M059J (cell line): ENCODE measurements at places on chromosomes 3 and 15.

DNA sequence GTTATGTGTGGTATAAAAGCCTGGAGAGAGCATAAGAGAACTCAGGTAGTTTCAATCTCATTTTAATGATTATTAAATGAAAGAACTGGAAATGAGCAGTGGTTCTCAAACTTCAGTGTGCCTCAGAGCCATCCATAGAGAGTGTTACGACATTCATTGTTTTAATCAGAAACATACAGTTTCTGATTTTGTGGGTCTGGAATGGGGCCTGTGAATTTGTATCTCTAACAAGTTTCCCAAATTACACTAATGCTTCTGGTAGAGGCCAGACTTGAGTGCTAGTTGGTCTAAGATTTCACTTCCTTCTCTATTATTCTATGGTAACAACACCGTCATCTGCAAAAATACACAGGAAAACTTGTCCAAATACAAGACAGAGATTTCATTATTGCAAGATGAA is 292.0 kb upstream of the NECTIN3 start:
- DNase-seq, result no peak

DNA sequence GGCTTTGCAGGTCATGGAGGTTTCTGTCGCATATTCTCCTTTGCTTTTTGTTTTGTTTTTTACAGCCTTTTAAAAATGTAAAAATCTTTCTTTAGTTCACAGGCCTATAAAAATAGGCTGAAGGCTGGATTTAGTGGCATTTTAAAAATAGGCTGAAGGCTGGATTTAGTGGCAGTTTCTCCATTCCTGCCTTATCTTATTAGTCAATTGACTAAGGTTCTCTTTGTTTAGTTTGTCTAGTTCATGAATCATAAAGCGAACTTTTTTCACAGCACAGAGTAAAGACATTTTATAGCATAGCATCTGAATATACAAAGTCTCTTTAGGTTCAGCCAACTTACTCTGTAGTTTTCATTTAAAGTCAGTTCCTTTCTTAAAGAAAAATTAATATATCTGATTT is 31.4 kb downstream of the AP4E1 start:
- DNase-seq, result peak; percentile 12

DNA sequence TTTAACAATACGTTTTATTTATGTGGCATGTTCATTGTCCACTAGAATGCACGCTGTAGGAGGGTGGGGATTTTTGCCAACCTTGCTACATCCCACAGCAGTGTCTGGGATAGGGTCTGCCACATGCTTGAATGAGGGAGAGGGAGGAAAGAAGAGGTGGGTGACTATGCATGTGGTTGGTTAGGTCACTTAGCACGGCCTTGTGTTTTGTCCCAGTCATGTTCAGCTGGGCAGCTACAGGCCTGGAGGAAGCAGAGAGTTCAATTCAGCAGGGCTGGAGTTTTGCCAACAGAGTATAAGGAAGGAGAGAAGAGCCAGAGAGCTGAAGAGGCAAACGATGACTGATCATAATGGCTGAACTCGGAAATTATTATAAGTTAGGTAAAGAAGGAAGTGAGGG is 268.4 kb upstream of the NSMCE3 start:
- DNase-seq, result peak; percentile 36

- DNase-seq, result peak; percentile 48
Observed at GRCh38 chr15:68429691-68430470, 2.1 kb downstream of the ITGA11 start.

DNA sequence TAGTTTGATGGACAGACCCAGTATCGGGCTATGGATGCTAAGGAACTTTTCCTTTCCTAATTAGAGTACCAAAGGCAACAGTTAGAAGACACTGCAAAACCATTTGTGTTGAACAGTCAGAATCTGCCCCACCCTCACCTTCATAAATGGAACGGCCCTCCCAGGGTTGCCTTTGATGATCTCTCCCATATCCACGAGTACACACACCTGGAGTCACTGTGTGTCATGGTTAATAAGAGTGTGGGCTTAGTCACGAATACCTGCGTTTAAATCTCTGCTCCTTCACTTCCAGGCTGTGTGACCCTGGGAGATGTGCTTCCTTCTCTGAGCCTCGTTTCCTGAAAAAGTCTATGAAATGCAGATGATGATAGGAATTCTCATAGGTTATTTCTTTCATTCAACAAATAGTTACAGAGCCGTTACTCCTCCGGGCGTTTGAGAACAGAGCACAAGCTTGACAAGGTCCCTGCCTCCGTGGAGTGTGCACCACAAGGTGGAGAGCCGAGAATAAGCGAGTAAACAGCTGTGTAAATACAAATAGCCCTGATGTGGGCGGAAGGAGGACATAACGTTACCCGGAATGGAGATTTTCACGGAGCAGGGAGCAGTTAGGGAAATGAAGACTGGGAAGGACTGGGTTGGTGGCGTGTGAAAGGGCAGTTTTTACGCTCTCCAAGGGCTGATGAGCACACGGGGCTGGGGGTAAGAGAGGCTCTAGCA is 6.7 kb downstream of the SLC51A start:
- DNase-seq, result no peak

GRCh38 chr3:155096303-155097008 is 16.3 kb downstream of the MME start:
- DNase-seq, result no peak

DNA sequence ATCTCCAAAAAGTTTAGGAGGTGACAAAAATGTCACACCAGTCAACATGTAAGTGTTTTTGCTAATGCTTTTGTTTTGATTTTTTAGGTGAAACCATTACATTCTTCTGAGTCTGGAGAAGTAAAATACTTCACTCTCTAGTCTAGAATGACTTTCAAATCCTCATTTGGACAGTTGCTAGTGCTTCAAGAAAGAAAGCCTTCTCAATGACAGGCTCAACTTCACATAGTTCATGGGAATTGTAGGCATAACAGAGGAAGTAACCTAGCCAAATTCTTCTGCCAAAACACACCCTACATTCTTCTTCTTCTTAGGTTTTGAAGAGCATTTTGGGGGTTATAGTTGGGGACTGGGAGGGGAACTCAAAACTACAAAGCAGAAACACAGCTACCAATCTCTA is 29.4 kb upstream of the HEG1 start:
- DNase-seq, result no peak

DNA sequence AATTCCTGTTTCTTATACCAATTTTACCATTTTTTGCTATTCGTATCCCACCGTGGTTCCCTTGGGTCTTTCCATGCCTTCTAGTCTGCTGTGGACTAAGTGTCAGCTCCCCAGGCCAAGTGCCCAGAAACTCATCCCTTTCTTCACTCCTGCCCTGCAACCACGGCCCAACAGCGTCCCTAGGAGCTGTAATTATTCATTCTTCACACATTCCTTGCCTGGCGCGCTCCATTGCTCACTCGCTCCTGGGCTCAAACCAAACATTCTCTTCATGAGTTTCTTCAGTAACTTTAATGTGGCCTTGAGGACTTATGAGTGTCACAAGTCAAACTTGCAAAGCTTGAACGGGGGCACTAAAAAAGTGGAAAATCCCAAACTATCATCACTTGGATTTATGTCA is 15.7 kb downstream of the GABRB3 start:
- no peak for DNase-seq

GRCh38 chr15:66241087-66241907 is 12.3 kb downstream of the MEGF11 start:
- DNase-seq, result no peak

- DNase-seq, result no peak
Observed at GRCh38 chr3:141921316-141921715, 44.9 kb downstream of the ATP1B3 start.

- peak; percentile 2 for DNase-seq
Observed at GRCh38 chr3:82293867-82294266, 532.4 kb upstream of the GBE1 start.

GRCh38 chr3:126580746-126581145 is 22.0 kb upstream of the C3orf22 start:
- no peak for DNase-seq

DNA sequence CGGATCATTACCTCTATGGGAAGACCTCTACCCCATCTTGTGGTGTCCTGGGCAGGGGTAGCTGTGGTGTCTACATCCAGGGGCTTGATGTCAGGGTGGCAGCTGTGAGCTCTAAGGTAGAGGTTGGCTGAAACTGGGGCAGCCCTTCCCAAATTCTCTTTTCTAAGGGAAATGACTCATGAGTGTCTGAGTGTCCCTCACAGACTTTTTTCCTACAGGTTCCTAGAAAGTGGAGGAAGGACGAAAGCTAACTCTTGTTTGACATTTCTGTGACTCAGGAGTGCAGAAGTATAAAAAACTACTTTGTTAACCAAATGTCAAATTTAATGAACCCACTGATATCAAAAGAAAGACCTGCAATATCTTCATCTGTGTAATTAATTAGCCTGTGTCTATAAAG is 481.5 kb downstream of the PDCD6IP start:
- no peak for DNase-seq

DNA sequence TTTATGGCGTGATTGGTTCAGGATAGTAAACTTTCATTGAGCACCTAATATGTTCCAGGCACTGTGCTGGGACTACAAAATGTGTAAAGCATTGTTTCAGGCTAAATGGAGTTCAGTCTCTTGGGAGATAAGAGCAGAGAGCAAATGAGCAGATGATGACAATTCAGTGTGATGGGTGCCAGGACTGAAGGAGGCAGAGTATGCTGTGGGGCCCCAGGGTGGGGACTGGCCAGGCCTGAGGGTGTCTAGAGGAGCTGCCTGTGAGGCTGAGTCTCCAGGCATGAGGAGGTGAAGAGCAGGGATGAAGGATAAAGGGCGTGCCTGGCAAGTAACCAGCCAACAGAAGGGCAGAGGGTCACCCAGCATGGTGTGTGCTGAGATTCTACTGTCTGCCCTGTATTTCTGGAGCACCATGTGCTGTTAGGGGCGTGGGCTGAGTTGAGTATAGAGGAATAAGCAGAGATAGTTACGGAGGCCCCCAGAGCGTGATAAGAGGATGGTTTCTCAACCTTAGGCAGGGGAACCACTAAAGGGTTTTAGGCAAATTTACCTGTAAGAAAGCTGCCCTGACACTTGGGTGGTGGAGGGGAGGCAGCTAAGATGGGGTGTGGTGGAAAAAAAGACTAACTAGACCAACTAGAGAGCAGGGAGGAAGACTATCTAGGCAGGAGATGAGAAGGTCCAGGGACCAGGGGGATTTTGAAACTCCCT is 38.5 kb downstream of the EPHB1 start:
- no peak for DNase-seq

GRCh38 chr15:39453620-39454019 is 127.3 kb upstream of the THBS1 start:
- DNase-seq, result no peak

- DNase-seq, result no peak
Observed at GRCh38 chr15:34018021-34018645, 20.9 kb downstream of the AVEN start.

GRCh38 chr15:40776537-40777141 is 6.9 kb downstream of the C15orf62 start:
- DNase-seq, result peak; percentile 88

- peak; percentile 52 for DNase-seq
Observed at GRCh38 chr3:69329892-69330291, 56.0 kb downstream of the FRMD4B start.

GRCh38 chr3:171615686-171616085 is 155.5 kb upstream of the TNIK start:
- no peak for DNase-seq

DNA sequence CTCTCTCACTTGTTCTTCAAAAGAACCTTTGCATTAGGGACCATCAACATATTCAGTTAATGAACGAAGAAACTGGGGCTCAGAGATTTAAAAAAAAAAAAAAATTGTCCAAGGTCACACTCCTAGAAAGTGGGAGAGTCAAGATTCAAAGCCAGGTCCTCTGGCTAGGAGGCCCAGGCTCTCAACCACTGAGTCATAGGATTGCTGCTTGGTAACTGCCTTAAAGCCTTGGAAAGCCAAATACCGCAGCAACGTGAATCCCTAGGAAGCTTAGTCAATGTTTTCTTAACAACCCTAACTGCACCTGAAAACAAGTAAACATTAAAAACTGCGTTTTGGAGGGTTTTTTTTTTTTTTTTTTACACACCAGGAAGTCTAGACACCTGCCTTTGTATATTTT is 156.8 kb downstream of the WNT5A start:
- peak; percentile 99 for DNase-seq

DNA sequence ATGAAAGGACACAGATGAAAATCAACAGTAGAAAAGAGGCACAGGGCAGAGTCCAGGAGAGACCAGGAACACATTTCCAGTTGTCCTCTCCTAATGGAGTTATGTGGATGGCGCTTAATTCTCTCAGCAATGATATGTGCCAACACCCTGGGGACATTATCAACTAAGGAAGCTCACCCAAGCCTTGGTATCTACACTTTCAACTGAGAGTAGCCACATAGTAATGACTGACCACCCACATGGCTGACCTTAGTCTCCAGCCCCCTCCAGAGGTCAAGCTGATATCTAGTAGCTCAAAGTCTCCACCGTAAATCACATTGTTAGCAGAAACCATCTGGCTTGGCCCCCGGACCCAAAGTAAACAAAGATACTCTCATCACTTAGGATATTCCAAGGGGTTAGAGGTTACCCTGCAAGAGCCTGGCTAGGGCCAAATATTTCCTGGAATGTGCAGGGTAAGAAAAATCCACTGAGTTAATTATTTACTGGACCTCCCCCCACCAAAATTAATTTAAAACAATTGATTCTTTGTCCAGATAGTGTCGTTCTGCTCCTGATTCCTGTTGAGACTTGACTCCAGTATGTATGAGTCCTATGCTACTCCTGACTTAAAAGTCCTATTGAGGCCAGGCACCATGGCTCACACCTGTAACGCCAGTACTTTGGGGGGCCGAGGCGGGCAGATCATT is 24.8 kb downstream of the GABRR3 start:
- peak; percentile 15 for DNase-seq

DNA sequence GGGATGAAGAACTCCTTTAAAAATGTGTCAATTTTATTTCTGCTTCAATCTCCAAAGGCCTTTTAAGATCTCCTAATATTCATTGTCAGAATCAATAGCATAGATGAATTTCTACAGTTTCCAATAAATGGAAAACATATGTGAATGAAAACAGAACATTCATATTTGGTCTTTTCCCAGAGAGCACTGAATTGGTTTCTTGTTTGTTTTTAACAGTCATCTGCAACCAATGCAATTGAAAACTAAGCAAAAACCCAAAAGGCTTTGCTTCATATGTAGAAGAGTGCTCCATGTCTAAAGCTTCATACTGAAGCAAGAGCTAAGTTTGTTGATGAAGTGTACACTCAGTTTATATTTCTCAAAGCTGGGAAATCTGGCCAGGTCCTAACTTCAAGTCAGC is 426.5 kb upstream of the CDIN1 start:
- no peak for DNase-seq
